ENCODE measurements at places on chromosomes 11 and 22.
A peak's percentile ranks its signal among the peaks of the same experiment; 100 is the strongest.

DNA sequence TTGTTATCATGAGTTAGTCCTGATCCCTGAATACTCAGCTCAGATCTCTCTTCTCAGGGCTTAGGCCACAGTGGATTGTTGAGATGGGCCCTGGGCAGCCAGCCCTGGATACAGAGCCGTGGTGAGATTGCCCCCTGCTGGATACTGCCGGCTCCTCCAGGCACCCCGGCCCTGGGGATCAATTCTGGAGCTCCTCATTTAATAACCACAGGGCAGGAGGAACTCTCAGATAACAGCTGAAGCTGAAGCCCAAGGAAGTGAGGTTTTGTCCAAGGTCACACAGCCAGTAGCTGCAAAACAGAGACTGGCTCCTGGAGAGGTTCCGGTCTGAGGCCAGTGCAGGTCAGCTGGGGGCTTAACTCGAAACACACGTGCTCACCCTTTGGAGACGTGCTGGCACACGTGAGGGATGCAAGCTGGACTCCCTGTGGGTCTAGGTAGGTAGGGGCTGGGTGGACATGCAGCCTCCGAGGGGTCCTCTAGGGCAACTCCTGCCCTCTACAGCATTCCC lies 16.0 kb downstream of the USH1C start:
- peaks cover 13% of the 10 kb centered on the region for H3K4me1 ChIP-seq
- no peak overlapping the region for H3K4me3 ChIP-seq
- no peaks in the 10 kb centered on the region for H3K36me3 ChIP-seq
- H3K27ac ChIP-seq, result no peak overlapping the region
- DNase-seq, result peak; percentile 52
- H3K27me3 ChIP-seq, result no peaks in the 10 kb centered on the region

DNA sequence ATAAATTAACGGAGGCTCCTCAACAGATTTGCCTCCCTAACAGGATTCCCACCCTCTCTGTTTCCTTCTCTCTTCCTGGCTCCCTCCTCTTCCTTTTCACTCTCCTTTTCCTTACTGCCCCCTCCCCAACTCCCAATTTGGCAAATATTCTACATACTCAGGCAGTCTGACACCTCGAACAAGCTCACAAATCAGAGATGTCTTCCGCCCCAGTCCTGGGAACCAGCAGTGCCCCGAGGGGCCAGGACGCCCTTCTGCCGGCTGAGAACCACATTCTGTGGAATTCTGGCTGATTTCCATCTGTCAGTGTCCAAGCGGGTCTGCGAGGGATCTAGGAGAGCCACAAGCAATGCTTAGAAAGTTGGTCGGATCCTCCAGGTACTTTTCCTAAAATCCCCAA lies 94.0 kb downstream of the NTM start:
- H3K27ac ChIP-seq, result no peak overlapping the region
- H3K4me3 ChIP-seq, result no peak overlapping the region
- no peaks in the 10 kb centered on the region for H3K4me1 ChIP-seq
- H3K27me3 ChIP-seq, result no peaks in the 10 kb centered on the region

GRCh38 chr11:36015799-36016198 lies 71.9 kb downstream of the LDLRAD3 start:
- no peaks in the 10 kb centered on the region for H3K27me3 ChIP-seq
- no peaks in the 10 kb centered on the region for H3K36me3 ChIP-seq
- no peaks in the 10 kb centered on the region for H3K4me1 ChIP-seq
- H3K27ac ChIP-seq, result no peak overlapping the region

GRCh38 chr11:134333946-134334345 lies 2.2 kb downstream of the GLB1L2 start:
- H3K4me3 ChIP-seq, result no peak overlapping the region
- H3K27ac ChIP-seq, result no peak overlapping the region
- no peaks in the 10 kb centered on the region for H3K36me3 ChIP-seq
- no peak for DNase-seq

Measured in transverse colon (tissue), 4 donors.